Activated CD4-positive, alpha-beta T cell treated with anti-CD3 and anti-CD28 coated beads for 24 hours (primary cell): ENCODE measurements at places on chromosomes 5 and 9.

DNA sequence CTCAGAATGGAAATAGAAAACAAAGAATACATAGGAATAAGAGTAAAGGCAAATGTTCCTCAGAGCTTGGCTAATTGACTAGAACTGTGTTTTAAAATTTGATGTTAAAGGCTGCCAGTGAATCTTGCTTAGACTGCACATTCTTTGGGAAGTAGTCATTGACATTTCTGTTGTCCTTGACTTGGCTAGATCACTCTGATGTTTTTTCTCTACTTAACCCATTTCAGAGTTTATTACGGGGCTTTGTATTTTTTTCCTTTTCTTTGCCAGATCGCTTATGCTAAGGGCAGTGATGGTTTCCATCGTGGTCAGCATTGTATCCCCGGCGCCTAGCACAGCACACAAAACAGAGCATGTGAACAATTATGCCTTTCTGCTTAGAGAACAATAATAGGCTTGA is 1126.7 kb upstream of the CDH9 start:
- no peak for DNase-seq

DNA sequence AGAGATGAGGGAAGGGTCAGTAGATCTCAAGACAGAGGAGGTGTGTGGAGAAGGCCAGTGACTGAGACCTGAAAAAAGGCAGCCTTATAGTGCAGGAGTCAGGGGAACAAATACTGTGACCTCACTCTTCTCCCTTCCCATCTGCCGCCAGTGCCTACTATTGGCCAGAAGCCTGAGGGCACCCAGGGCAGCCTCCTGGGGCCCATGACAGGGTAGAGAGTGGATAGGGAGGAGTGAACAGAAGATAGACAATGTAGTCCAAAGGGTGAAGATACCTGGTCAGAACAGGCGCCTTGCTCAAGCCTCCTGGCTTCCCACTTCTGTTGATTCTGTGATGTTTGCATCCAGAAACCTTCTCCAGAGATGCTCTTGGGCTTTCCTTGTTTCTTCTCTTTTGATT is 196.7 kb downstream of the PBX3 start:
- no peak for DNase-seq

- DNase-seq: no peak
Measured at GRCh38 chr9:126486276-126486675, 127.5 kb upstream of the LMX1B start.

DNA sequence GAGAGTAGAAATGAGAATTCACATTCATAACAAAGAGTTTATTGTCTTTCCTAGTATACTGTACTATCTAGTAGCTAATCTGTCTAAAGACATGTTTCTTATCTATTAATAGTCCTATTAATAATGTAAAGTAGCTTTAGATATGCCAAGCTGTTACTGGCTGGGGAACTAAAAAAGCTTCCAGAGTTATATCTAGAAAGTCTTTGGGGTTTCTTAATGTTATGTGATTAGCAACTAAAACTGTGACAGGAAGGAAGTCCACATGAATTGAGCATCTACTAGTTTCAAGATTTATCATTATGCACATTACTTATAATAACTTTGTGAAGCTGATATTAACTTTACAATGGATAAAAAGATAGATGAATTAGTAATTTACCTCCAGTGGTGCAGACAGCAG is 122.7 kb upstream of the CDKN2B start:
- no peak for DNase-seq

DNA sequence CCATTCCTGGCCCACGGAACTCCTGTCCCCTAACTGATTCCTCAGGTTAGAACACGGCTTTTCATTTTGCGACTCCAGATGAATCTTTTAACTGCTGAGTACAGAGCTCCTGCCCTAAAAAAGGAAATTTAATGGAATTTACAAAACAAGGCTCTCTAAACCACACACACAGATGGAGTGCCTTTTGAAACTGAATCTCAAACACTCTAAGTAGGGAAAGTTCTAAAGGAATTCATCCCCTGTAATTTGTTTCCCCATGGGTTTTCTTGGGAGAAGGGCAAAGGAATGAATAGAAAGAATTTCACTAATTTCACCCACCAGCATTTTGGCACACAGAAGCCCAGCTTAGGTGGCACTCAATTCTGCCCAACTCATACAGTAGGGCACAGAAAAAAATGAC is 106.5 kb downstream of the THBS4 start:
- no peak for DNase-seq

DNA sequence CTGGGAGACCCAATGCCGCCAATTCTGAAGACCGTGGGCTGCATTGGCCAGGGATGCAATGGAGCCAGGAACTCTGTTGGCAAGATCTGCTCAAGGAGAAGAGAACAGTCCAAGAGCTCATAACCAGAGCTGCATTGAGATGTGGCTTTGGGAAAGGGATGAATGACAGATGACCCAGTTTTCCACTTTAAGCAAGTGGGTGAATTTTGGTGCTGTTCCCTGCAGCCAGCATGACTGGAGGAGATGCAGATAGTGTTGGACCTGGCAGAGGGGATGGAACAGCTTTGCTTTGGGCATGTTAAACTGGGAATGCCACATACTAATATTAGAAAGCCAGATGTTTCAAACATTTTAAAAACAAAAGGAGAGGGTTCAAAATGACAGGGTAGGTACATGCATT is 143.1 kb downstream of the FSTL4 start:
- DNase-seq: no peak

GRCh38 chr5:132770476-132771159 is 6.4 kb downstream of the SEPTIN8 start:
- DNase-seq: no peak

DNA sequence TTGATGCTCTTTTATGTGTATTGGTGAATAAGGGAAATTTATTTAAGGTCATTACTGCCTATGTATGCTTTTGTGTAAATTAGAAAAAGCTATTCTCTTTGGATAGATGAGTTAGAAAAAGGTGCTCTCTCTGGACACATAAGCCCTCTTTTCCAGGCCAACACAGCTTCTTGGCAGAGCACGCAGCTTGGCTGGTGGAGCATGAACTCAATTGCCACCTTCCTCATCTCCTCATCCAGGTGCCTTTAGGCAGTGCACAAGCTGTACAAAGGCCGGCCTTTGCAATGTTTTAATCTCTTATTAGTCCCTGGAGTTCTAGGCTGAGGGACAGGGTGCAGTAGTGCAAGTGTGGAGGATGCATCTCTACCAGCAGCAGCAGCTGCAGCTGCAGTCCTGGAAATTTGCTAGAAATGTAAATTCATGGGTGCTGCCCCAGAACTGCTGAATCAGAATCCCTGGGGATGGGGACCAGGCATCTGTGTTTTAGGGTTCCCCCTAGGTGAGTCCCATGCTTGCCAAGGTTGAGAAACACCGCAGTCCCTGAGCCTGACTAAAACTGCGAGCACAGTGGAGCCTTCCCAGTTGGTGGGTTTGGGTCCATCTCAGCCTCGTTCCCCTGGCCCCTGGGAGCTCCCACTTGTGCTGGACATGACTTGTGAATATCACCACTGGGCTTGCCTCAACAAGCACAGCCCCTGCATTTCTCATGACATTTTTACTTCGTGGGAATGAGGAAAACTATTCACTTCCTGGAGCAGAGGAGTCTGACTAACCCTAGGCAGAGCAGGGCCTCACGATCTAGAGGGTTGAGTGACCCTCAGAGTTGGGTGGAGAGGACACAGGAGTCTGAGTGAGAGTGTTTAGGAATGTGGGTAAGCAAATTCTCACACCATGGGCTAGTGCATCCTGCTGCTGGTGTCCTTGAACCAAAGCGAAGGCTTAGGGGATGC is 272.3 kb downstream of the ZSWIM6 start:
- DNase-seq: no peak

GRCh38 chr5:99320436-99320835 is 391.6 kb upstream of the CHD1 start:
- no peak for DNase-seq

DNA sequence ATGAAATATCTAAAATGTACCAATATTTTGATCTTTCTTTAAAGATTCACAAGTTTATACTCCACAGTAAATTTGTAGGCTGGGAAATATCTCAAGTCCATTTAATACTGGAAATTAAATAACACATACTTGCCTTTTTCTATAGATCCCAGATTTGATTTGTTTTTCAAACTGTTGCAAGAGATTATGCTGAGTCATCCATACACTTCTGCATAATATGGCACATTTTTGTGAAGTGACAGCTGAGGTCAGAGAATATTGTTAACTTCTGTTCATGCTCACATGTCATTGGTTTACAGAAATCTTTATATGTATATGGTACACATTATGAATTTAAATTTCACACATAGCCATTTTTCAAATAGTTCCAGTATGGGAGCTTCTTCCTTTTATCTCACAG is 1066.3 kb upstream of the NUDT12 start:
- DNase-seq: no peak

GRCh38 chr5:156421798-156422197 is 94.8 kb downstream of the SGCD start:
- DNase-seq: no peak

- no peak for DNase-seq
Measured at GRCh38 chr5:118604106-118604505, 384.2 kb downstream of the DTWD2 start.

GRCh38 chr5:65970481-65971367 is 44.3 kb downstream of the ERBIN start:
- DNase-seq: no peak

GRCh38 chr9:133539991-133540697 is 5.6 kb downstream of the ADAMTSL2 start:
- no peak for DNase-seq

- DNase-seq: no peak
Measured at GRCh38 chr9:15374825-15375224, 47.9 kb upstream of the SNAPC3 start.

GRCh38 chr9:108636013-108636412 is 219.8 kb downstream of the ACTL7B start:
- DNase-seq: no peak

- DNase-seq: no peak
Measured at GRCh38 chr5:111892949-111893348, 136.0 kb upstream of the NREP start.

- no peak for DNase-seq
Measured at GRCh38 chr5:14436801-14437542, 144.6 kb upstream of the OTULINL start.

GRCh38 chr5:137300411-137301240 is 198.5 kb downstream of the SPOCK1 start:
- DNase-seq: no peak

- DNase-seq: no peak
Measured at GRCh38 chr5:60482301-60482700, 217.7 kb downstream of the DEPDC1B start.

DNA sequence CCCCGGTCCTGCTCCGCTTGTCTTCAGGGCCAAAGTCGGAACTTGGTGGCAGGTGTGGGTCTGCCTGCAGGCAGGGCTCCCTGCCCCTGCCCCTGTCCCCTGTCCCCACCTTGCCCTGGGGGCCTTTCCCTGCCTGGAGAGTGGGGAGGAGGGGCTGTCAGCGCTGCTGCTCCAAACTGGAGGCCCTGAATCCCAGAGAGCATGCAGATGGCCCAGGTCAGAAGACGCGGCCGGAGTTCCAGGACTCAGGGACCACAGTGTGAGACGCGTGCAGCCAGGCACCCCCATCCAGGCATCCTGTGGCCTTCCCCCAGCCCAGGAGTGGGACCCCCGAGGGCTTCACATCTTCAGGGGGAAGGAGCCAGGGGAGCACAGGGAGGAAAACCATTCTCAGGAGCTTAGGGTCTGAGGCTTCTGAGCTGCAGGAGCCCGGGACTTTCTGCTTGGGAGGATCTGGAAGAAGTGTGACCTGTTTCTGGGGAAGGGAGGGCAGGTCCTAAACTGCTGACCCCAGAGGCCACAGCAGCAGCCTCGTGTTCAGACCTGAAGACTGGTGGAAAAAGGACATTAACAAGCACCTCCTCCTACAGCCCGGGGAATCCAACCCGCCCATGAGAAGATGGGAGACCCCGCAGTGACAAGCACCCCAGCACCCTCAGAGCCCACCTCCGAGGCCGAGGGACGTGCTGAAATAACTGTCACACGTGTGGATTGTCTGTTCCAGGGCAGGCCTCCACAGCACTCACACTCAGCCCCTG is 38.0 kb downstream of the RASGEF1C start:
- no peak for DNase-seq

DNA sequence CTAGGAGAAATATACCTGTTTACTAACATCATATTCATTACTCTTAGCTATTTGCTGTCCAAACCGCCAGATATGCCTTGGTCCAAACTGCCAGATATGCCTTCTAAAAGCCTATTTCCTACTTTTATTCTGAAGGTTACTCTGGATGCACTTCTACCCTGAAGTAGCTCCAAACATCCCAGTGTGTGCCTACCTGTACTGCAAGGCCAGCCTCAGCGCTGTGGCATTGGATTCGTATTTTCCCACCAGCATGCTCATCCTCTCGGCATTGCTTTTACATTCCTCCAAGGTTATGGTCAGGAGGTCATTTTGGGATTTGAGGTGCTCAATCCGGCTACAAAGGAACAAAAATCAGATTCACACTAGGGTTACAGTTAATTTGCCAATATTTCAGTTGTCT is 94.3 kb downstream of the DCP2 start:
- no peak for DNase-seq

- no peak for DNase-seq
Measured at GRCh38 chr5:175098301-175098700, 345.7 kb downstream of the DRD1 start.

GRCh38 chr5:12269164-12269563 is 364.9 kb upstream of the CTNND2 start:
- DNase-seq: no peak

DNA sequence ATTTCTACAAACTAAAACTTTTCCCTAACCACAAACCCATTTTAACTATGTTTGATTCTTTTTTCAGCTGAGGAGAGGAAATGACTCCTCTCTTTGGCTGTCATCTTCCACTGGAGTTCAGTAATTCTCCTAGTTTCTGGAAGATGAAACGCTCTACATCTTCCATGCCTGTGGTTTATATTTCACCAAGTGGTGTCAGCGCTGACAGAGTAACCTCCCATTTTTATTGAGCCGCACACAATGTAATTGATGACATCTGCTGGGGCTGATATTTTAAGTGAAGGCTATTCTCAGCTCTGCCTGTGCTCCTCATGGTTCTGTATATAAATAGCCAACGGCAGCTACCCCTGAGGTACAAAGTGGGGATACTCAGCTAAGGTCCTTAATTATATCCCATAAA is 234.6 kb downstream of the SPOCK1 start:
- DNase-seq: no peak

DNA sequence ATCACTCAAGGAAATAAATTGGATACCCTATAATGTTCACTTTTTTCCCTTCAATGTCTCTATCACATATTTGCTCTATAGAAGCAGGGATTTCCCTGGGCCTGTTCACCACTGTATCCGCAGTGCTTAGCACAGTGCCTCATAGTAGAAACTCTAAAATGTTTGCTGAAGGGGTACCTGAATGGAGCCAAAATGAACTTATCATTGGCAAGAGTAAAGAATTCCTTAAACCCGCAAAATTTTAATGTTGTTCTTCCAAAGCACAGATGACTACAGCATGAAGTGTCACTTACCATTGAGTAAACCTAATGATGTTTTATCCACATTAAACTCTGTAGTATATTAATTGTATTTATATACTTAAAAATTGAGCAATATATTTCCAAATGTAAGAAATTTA is 96.1 kb downstream of the JAKMIP2 start:
- no peak for DNase-seq

- no peak for DNase-seq
Measured at GRCh38 chr9:88233091-88233490, 94.8 kb upstream of the SPATA31C2 start.

GRCh38 chr9:4987961-4988421 is 2.9 kb downstream of the JAK2 start:
- DNase-seq: no peak

- DNase-seq: no peak
Measured at GRCh38 chr5:32961059-32961415, 249.9 kb downstream of the NPR3 start.
